LHCN-M2 (cell line): ENCODE measurements at places on chromosomes 4 and X. TPM values are rescaled to one million over a fixed set of nuclear protein-coding genes. Genes with fewer than 3 reads are reported as not detected.

P2RY8 gene
- under 0.01 TPM in 1 of 2 replicates, not detected in the other for total RNA-seq

DNA sequence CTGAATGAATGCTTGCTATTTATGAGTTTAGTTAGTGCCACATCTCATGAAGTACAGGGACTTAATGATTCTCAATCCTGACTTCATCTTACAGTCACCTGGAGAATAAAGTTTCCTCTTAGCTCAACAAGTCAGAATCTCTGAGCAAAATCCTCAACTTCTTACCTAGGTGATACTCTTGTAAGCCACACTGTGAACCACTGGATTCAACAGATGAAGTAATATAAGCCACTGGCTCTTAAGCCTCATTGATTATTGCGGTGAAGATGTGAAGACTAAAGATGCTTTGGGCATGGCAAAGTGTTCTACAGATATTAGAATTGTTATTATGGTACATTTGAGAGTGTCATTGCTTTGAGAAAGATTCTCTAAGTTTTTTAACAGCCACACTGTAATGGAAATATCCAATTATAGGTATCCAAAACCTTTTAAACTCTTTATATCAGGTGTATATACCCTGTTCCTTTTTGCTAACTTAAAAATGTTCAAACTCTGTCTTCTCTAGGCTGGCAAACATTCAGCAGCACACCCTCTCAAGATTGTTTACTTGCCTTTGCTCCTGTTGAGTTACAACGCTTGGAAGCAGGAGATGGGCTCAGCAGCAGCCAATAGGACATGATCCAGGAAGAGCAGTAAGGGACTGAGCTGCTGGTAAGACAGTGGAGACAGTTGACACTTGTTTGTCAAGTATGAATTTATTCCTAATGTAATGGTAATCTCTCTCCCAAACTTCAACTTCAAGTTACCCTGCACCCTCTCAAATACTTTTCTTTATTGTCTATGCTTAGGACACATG is 43.4 kb downstream of the TET2 start:
- DNase-seq, result no peak

DNA sequence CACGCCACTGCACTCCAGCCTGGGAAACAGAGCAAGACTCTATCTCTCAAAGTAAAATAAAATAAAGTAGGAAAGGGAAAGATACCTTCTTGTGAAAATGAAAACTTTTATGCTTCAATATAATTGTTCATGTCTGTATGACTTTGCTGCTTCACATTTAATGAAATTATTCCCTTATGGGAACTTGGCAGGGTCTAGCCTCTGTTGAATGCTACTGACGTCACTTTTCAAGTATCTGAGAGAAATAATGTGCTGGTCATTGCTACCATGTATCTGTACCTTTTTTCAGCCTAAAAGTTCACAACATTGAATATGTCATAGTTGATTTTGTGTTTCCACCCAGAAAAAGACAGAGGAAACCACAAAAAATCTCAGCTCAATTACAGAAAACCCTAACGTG is 65.2 kb downstream of the PRDM5 start:
- no peak for DNase-seq

DNA sequence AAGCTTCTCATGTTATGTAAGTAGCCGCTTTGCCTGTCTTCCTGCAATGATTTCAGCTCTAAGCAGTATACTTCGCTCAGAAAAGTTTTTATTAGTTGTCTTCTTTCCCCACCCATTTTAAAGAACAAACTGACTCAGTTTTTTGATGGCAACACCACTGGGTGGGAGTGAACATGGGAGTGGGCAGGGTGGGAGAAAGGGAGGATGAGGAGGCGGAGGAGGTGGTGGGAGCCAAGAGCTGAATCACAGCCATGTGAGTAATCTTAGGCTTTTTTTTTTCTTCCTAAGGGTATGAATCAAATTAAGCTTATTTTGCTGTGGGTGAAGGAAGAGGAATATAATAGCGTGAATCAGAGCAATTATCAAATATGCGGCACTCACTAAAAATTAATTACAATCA is 574.3 kb upstream of the DIPK2B start:
- DNase-seq, result peak; percentile 85

UGT2B15 gene
- not detected in 2 replicates for total RNA-seq

- DNase-seq, result peak; percentile 9
Observed at GRCh38 chrX:118495958-118496762, 545 bp downstream of the DOCK11 start.

DNA sequence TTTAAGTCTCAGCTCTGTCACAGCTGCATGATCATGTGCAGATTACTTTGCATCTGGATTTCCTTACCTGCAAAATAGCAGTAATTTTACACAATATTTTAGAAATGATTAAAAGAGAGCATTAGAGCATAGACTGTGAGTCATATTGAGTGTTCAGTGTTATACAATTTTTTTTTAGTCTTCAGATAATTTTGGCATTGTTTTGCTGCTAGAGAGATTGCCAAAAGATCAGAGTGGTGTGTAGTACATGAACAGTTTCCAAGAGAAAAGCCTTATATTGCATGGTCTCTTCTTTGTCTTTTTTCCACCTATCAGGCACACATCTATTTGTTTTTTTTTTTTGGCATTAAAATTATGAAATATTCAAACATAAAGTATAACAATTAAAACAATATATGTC is 209.6 kb upstream of the TLL1 start:
- no peak for DNase-seq

DNA sequence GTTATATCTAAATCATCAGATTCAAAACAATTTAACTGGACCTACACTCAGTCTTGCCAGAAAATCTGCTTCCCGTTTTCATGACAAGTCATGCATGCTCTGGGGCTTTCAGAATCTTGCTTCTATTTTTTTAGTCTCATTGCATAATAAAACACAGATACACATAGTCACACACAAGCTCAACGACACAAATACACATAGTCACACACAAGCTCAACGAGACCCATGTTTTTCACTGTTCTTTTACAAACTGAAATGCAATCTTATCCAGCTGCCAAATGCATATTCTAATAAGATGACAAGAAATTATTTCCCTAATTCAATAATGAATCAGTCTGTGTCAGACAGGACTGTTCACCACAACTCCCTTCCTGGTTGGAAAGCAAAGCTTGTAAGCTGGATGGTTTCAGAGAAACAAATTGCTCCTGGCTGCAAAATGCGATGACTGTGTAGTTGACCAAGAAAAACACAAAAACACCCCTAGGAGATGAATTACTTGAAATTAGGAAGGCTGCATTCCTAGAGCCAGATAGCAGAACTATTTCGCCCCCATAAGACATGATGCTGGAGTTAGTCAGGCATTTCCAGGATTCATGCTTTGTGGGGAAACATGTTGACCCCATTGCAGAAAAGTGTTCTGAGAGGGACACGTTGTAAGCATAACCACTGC is 208.7 kb downstream of the CHIC2 start:
- peak; percentile 51 for DNase-seq

PPAT gene
- total RNA-seq, result 28.0 and 29.6 TPM in 2 replicates

DNA sequence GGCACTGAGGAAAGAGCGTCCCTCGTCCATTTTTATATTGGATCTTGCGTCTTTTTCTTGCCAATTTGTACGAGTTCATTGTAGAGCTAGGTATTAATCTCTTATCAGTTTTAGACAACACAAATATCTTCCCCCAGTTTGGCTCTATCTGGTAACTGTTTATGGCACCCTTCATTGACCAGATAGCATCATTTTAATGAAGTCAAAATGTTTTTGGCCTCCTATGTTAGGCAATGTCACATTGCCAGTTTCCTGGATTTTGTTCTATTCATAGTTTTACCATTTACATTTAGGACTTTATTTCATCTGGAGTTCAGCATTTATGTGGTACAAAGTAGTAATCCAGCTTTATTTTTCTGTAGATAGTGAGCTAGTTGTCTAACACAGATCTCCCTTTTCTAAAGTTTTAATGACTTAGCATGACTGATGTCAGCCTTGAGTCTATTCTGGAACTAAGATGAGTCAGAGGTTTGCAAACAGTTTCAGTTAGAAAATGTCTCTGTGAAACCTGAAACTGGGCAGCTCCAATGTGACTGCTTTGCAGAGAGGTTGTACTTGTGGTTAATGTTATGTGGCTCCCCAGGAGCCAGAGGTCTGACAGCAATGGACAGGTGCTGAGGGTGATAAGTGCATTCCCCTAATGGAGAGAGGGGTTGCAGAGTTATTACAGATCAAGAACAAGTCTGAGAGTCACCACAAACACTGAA is 5.3 kb upstream of the STBD1 start:
- peak; percentile 99 for DNase-seq

DNA sequence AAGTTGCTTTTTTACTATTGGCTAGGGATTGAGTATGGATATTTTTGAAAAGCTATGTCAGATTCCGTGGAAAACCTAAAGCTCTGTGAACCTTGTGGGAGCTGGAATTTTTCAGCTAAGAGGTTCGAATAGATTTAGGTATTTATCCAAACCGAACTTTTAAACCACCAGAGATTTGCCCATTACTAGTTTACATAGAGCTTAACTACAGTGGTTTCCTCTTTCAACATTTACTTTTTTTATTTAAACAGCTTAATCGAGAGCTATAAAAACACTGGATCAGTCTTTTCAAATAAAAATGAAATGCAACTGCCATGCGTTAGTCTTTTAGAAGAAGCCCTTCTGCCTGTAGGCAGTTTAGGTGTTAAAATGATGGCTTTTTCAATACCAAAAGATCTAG is 377.0 kb downstream of the RPA4 start:
- no peak for DNase-seq

ENPEP gene
- total RNA-seq, result 0.13 and 0.17 TPM in 2 replicates

DNA sequence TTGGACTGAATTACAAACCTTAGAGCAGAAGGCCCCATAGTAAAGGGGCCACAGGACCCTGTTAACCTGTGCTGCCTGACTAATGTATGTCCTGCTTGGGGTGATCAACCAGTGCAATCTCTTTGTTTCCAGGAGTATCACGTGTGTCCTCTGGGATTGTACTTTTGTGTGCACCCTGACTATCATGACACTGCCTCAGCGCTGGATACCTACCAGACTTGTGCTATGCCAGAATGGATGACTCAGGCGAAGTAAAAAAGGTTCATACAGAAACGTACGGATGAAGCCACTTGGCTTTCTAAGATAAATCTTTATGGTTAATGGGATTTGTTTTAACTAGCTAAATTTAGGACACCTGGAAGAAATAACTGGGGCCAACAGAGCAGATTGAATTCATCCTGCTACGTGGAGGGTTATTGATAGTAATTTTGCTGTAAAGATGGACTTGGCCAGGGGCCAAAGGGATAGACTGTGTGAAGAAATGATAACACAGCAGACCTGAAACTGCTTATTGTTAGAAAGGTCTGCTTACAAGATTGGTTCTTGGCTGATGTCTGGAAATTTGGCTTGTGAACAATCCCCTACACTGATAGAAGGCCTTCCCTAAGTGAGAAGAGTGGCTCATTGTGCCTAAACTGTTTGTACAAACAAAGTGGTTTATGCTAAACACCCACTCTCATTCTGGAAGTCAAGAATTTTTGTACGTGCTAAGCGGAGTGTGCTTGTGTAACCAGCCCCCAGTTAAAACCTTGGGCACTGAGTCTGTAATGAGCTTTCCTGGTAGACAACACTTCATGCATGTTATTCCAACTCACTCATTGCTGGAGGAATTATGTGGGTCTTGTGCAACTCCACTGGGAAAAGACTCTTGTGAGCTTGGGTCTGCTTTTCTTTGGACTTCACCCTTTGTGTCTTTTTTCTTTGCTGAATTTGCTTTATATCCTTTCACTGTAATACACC is 750.5 kb upstream of the HTR2C start:
- no peak for DNase-seq

RTL5 gene
- 1.3 and 1.7 TPM in 2 replicates for total RNA-seq

DNA sequence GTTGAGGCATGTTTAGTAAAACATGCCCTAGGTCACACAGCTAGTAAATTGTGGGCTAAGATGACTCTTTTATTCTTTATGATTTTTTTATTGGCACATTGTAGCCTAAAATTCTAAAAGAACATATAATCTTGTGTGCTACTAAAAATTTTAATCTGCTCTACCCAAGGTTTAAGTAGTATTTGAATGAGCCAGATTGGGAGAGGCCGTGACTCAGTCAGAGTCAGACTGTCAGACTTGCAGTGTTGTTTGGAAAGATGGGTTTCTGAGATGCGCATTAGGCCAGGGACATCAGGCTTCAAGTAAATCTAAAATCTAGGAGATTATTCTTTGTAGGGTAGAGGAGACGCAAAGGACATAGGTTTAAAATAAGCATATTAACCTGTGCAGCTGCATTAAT is 30.7 kb upstream of the TMPRSS11E start:
- peak; percentile 60 for DNase-seq

DNA sequence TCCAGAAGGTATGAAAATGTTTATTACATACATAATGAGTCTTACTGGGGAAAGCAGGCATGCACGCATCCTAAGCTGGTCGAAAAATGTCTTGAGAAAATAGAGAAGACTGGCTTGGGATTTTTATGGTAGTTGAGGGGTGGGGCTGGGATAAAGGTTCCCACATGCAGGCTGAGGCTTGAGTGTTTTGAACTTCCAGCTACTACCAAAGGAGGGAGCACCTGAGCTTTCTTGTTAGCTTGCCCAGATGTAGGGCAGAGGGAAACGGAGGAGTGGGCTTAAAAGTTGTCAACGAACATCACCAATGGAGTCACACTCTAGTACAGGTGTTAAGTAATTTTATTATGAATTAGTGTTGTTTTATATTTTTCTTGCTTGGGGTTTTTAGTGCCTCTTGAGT is 39.6 kb upstream of the SRPX start:
- peak; percentile 26 for DNase-seq

PPP4R3C gene
- not detected in 2 replicates for total RNA-seq

GRCh38 chrX:17435476-17435875 is 60.5 kb downstream of the NHS start:
- DNase-seq, result no peak

TMPRSS11A gene
- total RNA-seq, result not detected in 2 replicates

CT83 gene
- total RNA-seq, result not detected in 2 replicates

POF1B gene
- not detected in 2 replicates for total RNA-seq

- no peak for DNase-seq
Observed at GRCh38 chrX:11395859-11396258, 102.6 kb downstream of the AMELX start.

DNA sequence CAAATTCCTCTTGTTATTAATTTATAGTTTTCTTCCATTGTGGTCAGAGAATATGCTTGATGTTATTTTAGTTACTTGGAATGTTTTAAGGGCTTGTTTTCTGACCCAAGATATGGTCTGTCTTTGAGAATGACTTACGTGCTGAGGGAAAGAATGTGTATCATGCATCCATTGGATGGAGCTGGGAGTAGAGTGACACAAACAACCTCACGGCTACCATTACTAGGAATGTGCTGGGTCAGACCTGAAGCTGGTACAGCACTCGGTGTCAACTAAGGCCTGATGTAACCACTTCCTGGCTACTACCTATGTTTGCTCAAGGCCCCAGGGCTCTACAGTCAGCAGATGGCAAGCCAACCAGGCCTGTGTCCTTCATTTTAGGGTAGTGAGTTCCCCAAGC is 257.8 kb downstream of the FAT4 start:
- DNase-seq, result no peak

PNCK gene
- total RNA-seq, result 0.19 TPM in 1 of 2 replicates, not detected in the other

- peak; percentile 63 for DNase-seq
Observed at GRCh38 chr4:15250021-15250441, 177.8 kb upstream of the C1QTNF7 start.

- peak; percentile 92 for DNase-seq
Observed at GRCh38 chr4:127309369-127310102, 323.2 kb upstream of the INTU start.

DNA sequence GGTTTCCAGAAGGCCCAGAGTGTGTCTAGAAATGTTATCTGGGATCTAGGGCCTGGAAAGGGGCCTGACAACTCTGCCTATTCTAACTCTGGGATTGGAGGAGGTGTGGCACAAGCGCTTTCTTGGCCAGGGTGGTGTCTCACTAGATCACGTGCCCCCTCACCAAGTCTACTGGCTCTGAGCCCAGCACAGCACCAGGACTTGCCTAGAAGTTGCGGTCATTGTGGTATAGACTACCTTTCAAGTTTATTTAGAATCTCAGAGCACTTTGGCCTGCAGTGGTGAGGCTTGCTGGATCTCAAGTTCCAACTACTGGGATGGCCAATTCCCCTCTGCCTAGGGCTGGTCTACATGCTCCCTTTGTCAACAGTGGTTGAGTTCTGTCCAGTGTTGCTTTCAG is 223.3 kb upstream of the MAGEB2 start:
- peak; percentile 7 for DNase-seq
